Tibial nerve (tissue), 4 donors: ENCODE measurements at places on chromosomes 7 and 10. TPM values are rescaled to one million over a fixed set of nuclear protein-coding genes. Genes with fewer than 3 reads are reported as not detected.
A peak's percentile ranks its signal among the peaks of the same experiment; 100 is the strongest.

- DNase-seq, result no peak
Observed at GRCh38 chr7:138014686-138015085, 12.8 kb upstream of the CREB3L2 start.

DNA sequence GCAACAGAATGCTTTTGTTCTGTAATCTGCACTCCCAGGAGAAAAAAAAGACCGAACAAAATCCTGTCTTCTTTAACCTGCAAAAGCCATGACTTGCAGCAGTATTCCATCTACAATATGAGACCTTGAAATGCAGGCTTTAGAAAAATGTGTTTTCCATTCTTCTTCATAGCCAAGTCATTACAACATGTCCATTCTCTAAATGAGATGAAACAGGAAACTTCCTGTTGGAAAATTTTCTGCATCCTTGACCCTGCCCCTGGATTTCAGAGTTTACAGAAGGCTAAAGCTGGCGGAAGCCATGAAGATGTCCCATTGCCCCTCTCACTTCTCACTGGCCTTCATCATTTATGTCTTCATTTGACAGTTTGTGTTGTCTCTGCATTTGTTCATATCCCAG lies 546.4 kb downstream of the TNS3 start:
- no peak for DNase-seq

- DNase-seq, result no peak
Observed at GRCh38 chr7:20597339-20597738, 18.1 kb upstream of the ABCB5 start.

DNA sequence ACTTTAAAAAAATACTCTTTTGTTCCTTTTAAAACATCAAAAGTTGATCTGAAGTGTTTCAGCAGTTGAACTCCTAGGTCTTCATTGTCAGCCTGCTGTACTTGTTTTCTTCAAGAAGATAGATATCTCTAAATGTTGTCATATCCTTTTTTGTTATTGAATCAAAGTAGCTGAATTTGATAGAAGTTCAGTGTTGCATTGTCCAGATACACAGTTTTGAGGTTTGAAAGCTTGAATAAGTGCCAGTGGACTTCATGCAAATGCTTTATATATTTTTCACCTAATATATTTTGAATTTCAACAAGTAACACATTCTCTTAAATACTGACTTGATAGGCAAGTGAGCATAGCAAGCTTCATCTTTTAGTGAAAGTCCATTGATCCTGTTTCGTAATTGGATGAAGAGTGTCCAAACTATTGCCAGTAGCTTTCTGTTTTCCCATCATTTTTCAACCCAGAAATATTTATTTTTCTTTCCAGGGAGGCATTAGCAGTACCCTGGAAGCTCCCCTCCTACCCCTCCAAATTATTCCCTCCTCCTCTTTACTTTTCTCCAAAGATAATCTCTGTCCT lies 114.4 kb downstream of the TPST1 start:
- no peak for DNase-seq

GRCh38 chr7:91512958-91513357 lies 248.7 kb downstream of the FZD1 start:
- DNase-seq, result no peak

DNA sequence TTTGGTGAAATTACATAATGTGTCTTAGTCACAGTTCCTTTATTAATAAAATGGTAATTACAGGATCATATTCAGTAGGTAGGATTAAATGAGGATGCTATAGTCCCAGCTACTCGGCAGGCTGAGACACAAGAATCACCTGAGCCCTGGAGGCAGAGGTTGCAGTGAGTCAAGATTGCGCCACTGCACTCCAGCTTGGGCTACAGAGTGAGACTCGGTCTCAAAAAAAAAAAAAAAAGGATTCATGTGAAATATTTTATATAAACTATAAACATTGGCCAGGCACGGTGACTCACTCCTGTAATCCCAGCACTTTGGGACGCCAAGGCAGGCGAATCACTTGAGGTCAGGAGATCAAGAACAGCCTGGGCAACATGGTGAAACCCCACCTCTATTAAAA lies 197.9 kb downstream of the IMMP2L start:
- no peak for DNase-seq

DNA sequence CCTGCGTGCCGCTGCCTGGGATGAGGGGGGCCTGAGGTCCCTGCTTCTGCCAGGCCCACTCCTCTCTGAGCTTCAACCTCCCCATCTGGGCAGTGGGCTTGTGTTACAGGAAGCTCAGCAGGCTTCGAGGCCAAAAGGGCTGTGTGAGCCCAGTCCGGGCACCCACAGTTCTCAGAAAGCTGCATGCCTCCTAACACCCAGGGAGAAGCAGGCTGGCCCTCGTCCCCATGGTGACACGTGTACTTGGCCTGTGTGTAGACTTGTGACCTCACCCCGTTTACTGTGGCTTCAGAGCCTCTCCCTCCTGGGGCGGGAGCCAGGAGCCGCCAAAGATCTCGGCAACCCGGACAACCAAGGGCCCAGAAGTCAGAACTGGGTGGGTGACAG lies 2.2 kb upstream of the GRIFIN start:
- DNase-seq, result peak; percentile 68

DNA sequence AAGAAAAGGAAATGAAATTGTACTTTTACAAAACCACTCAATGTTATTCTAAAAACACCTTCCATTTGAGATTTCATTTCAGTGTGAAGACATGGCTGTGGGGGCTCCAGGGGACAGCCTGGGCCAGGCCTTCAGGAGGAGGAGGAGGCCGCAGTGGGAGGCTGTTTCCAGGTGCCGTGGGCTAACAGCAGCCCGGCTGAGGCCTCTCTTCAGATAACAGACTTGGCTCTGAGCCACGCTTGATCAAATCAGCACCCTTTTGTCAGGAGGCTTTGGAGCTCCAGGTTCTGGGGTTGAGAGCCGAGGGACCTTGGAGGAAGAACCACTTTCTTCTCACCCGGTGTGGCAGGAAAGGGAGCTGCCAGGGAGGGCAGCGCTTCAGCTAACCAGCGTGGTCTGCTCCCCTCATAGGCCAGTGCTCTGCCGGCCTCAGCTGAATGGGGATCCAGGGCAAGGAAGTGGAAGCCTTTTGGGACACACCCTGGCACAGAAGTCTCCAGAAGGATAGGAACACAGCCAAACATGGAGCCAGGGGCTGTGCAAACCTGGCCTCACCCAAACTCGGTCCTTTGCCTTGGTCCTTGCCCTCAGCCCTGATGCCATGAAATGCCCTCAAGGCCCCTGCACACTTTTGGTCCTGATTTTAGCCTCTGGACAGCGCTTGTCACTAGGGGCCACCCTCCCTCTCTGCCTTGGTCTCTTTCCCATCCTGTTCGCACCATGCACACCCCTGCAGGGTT lies 23.5 kb upstream of the CHST15 start:
- no peak for DNase-seq

The UCN3 gene
- total RNA-seq, result not detected

The PDE1C gene
- total RNA-seq, result 28.3 TPM

The CHST15 gene
- 31.0 TPM for total RNA-seq
